CD4-positive, alpha-beta T cell treated with Interleukin-1 beta for 1 hour (primary cell): ENCODE measurements at places on chromosomes 4 and X.

DNA sequence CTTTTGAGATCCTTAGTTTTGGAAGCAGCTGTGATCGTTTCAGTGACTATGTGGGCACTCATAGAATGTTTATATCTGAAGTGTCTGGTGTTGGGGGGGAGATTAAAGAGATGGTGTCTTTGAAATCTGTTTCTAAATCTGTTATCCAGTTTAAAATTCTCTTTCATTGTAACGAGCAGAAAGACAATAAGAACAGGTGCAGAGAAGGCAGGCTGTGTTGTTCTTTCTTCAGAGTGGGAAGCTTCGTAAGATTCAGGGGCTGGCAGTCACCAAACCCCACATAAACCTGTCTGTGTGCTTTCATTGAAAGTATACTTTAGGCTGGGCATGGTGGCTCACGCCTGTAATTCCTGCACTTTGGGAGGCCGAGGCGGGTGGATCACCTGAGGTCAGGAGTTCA, 16.3 kb upstream of the DHRSX start:
- DNase-seq = no peak

DNA sequence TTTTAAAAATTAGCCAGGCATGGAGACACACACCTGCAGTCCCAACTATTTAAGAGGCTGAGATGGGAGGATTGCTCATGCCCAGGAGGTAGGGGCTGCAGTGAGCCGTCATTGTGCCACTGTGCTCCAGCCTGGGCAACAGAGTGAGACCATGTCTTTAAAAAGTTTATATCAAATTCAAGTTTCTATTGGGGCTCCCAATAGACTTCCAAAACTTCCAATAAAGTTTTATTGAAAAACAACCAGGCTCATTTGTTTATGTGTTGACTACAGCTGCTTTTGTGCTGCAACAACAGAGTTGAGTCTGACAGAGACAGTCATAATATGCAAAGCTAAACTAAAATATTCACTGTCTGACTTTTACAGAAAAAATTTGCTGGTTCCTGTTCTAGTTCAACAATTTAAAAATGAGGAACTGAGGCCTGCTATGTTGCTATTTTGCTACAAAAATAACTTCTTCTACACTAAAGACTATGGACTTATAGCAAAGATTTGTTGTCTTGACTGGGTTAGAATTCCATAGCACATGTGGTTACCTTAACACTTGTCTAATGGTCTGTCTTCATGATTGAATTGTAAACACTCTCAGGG, 63.3 kb upstream of the RELL1 start:
- no peak for DNase-seq

- DNase-seq = no peak
These were observed 1400.4 kb upstream of the PCDH7 start for GRCh38 chr4:29319663-29320340.

DNA sequence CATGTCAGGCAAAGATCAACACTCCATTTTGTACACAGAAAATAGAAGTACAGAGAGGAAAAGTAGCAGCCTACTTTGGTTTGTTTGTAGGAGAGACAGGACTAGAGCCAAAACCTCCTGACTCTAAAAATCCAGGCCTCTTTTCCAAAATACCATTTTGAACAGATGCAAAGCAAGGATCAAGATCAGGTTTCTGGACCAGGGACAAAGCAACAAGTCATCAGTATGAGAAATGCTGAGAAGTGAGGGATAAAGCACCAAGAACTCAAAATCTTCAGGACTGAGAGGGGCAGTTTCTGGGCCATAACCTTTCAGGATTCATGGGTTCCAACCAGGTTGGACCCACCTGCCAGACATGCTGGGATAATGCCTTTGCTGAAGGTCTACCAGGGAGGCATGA, 36.6 kb upstream of the MBTPS2 start:
- no peak for DNase-seq

GRCh38 chr4:67779631-67780030, 25.4 kb upstream of the GNRHR start:
- no peak for DNase-seq

DNA sequence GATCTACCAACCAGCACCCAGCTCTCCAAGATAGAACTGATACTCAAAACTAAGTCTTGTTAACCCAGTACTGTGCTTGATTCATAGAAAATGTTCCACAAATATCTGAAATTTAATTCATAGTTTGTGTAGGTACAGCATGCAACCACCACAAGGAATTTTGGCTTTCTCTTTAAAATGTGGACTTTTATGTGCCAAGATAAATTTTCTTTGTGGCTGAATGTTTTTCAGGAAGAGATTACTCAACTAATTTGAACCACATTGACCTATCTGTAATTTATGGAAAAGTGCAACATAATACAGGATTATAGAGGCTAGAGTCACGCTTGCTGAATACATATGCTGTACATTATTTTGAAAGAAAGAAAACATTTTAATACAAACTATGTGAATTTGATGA, 730.8 kb downstream of the IL1RAPL1 start:
- DNase-seq = no peak

DNA sequence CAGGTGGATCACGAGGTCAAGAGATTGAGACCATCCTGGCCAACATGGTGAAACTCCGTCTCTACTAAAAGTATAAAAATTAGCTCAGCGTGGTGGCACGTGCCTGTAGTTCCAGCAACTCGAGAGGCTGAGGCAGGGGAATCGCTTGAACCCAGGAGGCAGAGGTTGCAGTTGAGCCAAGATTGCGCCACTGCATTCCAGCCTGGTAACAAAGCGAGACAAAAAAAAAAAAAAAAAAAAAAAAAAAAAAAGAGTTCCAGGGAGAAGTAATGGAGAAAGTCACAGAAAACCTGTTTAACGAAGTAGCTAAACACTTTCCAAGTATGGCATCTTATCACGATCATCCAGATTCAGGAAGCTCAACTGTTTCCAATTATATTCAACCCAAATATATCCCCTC, 10.9 kb downstream of the KLHL4 start:
- DNase-seq = no peak

- DNase-seq = no peak
These were observed 37.1 kb upstream of the SLC7A11 start for GRCh38 chr4:138279286-138279685.

DNA sequence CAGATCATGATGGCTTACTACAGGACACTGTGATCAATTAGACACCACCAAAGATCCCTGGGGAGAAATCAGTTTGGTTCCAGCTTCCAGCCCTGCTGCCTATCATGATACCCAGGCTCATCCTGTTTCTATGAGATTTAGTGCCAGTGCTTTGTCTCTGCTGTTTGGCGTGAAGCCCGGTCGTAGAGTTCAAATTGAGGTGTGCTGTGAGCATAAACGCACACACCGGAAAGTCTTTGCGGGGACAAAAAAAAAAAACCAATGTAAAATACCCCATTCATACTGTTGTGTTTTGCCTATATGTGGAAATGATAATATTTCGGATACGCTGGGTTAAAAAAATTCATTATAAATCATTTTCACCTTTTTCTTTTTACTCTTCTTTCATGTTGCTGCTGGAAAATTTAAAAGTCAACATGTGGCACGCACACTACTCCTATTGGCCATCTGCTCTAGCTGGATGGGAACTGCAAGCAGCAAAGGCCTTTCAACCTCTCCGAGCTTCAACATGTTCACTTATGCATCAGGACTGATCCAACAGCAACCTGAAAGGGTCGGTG, 607 bp upstream of the DKC1 start:
- no peak for DNase-seq

GRCh38 chr4:41400296-41400695, 137.7 kb upstream of the LIMCH1 start:
- no peak for DNase-seq

GRCh38 chr4:4339504-4340085, 47.3 kb upstream of the NSG1 start:
- no peak for DNase-seq

- no peak for DNase-seq
These were observed 55.2 kb upstream of the MID1IP1 start for GRCh38 chrX:38746102-38746501.

DNA sequence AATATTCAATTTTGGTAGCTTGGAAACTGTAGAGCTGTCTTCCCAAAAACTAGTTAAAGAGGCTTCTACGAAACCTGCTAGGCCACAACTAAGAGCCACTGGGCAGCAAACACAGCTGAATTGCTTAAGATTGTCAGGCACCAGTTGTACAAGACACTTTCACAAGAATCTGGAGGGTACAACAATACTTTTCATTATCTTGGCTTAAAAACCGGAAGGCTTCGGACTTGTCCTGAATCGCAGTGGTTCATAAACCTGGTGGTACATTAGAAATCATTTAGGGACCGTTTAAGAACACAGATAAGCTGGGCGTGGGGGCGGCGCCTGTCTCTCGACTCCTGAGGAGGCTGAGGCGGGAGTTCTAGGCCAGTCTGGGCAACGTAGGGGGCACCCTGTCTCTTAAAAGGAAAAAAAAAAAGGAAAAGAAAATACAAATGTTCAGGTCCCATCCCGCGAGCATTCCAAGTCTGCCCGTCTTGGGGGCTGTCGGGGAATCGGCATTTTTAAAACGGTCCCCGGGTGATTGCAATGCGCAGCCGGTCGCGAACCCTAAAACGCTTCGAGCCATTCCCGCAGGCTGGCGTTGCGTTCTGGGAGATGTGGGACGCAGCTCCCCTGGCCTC, 763 bp downstream of the PYURF start:
- DNase-seq = peak; percentile 4

- DNase-seq = no peak
These were observed 39.6 kb downstream of the DGKK start for GRCh38 chrX:50430917-50431575.

- DNase-seq = no peak
These were observed 443 bp downstream of the GPR143 start for GRCh38 chrX:9765072-9765736.

GRCh38 chr4:41346306-41347061, 89.8 kb downstream of the UCHL1 start:
- DNase-seq = no peak

DNA sequence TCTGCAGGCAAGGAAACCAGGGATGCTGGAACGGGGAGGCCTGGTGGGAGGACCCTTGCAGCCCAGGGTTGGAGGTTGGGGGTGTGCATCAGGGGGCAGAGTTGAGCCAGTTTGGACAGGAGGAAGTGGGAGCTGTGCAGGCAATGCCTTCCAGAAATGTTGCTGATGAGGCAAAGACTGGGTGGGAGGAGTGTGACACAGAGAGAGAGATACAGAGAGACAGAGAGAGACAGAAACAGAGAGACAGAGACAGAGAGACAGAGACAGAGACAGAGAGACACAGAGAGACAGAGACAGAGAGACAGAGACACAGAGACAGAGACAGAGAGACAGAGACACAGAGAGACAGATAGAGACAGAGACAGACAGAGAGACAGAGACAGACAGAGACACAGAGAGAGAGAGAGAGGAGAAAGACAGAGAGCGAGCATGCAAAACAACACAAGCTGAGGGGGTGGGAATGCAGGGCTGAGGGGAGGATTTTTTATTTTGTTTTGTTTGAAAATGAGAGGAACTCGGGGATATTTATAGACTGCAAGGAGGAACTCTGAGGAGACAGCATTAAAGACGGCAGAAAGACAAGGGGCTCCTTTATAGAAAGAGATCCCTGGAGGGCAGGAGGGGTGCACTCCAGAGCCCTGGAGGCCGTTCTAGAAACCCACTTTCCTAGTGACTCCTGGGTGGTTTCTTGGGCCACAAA, 1.9 kb upstream of the HAUS3 start:
- no peak for DNase-seq

- no peak for DNase-seq
These were observed 42.8 kb downstream of the AREG start for GRCh38 chr4:74487771-74488170.

GRCh38 chr4:107837776-107838618, 13.3 kb downstream of the SGMS2 start:
- peak; percentile 8 for DNase-seq

DNA sequence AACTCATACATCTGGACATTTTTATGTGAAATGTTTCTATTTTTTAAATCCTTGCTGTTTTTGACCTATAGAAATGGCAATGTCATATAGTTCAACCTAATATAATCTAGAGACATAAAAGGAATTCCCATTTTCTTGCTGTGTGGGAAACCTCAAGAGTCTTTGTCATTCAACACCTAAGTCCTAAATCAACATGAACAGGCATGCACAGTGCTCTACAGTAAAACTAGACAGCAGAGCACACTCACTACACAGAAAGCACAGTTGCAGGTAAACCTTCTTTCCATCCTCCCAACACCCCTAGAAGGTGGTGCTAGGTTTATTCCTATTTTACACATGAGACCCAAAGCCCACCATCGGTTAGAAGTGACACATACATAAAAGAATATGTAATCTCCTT, 79.1 kb upstream of the C1QTNF7 start:
- DNase-seq = no peak

GRCh38 chr4:125016892-125017299, 297.9 kb upstream of the FAT4 start:
- DNase-seq = no peak

GRCh38 chrX:27953171-27953570, 28.1 kb downstream of the DCAF8L1 start:
- DNase-seq = no peak

DNA sequence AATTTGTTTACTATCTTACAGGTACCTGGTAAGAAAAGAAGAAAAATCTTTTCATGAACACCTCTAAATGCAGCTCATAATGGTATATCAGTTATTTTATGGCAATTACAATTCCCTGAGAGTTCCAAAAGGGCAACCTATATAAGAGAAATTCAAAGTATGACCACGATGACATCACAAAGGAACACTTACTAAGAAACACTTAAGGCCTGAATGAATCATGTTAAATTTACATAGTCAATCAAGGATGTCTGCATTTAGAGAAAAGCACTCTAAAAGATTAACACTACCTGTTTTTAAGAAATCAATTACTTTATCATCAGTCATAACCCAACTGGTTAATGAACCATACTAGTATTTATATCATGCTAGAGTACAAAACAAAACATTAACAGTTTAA, 63.9 kb downstream of the LCORL start:
- DNase-seq = no peak

GRCh38 chr4:12145768-12146167, 717.1 kb upstream of the HS3ST1 start:
- DNase-seq = no peak

DNA sequence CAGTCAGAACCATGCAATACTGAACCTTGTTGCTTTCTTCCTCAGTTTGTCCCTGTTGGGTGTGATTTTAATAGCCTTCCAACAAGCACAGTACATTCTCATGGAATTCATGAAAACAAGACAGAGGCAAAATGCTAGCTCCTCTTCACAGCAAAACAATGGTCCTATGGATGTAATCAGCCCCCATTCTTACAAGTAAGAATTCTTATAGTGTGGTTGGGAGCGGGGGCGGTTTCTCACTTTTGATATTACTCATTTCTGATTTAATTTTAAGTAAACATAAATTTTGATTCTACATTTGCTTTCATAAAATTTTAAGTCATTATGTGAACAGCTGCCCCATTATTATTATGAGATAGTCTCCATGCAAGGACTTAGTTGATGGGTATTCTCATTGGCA, 80.8 kb upstream of the TLR2 start:
- no peak for DNase-seq
